ENCODE measurements at places on chromosomes 4 and X. TPM values are rescaled to one million over a fixed set of nuclear protein-coding genes. Genes with fewer than 3 reads are reported as not detected.

The HMGB3 gene
- total RNA-seq: 34.7 TPM

The SLITRK4 gene
- total RNA-seq: 3.7 TPM

The PIGA gene
- total RNA-seq: 11.8 TPM

The CXCL11 gene
- total RNA-seq: 5.8 TPM

The TMPRSS11B gene
- 0.27 TPM for total RNA-seq

The ADGRG2 gene
- total RNA-seq: not detected

- no peak overlapping the region for H3K4me3 ChIP-seq
- no peak for DNase-seq
- no peaks in the 10 kb centered on the region for H3K4me1 ChIP-seq
- no peaks in the 10 kb centered on the region for H3K36me3 ChIP-seq
Observed at GRCh38 chrX:72169008-72169728, 12.4 kb upstream of the PIN4 start.

GRCh38 chr4:41963105-41963504, 18.5 kb upstream of the DCAF4L1 start:
- H3K27ac ChIP-seq: no peak overlapping the region
- no peaks in the 10 kb centered on the region for H3K4me1 ChIP-seq
- DNase-seq: peak; percentile 5
- no peak overlapping the region for H3K4me3 ChIP-seq
- H3K27me3 ChIP-seq: no peaks in the 10 kb centered on the region

GRCh38 chrX:129823115-129823514, 20.6 kb downstream of the ZDHHC9 start:
- no peak overlapping the region for H3K27ac ChIP-seq
- DNase-seq: no peak
- no peaks in the 10 kb centered on the region for H3K4me1 ChIP-seq
- no peaks in the 10 kb centered on the region for H3K27me3 ChIP-seq

DNA sequence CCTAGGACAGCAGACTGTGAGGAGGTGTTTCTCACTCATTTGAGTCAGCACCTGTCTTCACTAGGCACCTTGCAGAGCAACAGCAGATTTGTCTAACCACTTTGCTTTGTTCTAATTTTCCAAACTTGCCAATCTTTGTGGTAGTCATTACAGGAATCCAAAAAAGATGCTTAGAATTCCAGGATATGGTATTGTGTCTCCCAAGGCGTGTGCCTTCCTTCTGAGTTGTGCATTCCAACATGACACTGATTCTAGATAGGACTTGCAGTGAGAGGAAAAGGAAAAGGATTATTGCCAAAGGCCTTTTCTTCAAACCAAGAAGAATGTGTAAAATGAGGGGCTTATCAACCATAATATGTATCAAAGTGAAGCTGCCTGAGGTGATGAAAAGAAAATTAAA, 126.2 kb downstream of the MAPK10 start:
- H3K27me3 ChIP-seq: no peaks in the 10 kb centered on the region
- H3K36me3 ChIP-seq: no peaks in the 10 kb centered on the region
- no peak overlapping the region for H3K4me3 ChIP-seq
- H3K4me1 ChIP-seq: peaks cover 9% of the 10 kb centered on the region

DNA sequence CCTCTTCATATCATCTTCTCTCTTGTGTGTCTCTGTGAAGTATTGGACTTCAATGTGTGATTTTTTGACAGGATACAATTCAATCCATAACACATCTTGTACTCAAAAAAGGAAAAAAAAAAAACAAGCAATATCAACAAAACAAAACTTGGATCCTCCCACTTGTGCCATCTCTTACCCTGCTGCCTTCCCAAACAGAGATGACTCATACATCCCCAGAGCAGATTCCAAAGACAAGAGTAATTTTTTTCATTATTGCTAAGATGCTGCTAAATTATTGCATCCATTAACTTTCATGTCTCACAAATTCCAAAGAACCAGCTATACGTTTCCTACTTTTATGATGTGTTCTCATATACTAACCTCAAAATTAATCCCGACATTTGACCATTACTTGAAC, 479.2 kb downstream of the GBA3 start:
- no peaks in the 10 kb centered on the region for H3K4me1 ChIP-seq
- no peaks in the 10 kb centered on the region for H3K27me3 ChIP-seq
- H3K27ac ChIP-seq: no peak overlapping the region
- H3K4me3 ChIP-seq: no peak overlapping the region
- H3K36me3 ChIP-seq: no peaks in the 10 kb centered on the region
- peak; percentile 14 for DNase-seq

DNA sequence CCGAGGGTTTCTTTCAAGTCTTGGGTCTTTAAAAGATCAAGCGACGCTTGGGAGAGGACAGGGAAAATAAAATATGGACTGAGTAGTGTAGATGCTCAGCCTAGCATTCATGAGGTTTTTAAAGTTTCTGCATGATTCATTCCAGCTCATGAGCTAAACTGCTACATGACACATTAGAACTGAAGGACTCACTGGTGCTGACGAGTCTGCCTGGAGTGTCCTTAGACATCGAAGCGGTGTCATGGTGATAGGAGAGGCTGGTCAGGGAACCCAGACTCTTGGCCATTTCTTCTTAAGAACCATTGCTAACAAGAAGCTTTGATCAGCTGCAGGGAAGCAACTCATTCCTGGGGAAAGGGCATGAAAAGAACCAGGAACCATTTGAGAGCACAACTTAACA, 158.6 kb downstream of the TRIML1 start:
- no peak for DNase-seq
- no peaks in the 10 kb centered on the region for H3K4me1 ChIP-seq
- H3K36me3 ChIP-seq: no peaks in the 10 kb centered on the region
- no peaks in the 10 kb centered on the region for H3K27me3 ChIP-seq

DNA sequence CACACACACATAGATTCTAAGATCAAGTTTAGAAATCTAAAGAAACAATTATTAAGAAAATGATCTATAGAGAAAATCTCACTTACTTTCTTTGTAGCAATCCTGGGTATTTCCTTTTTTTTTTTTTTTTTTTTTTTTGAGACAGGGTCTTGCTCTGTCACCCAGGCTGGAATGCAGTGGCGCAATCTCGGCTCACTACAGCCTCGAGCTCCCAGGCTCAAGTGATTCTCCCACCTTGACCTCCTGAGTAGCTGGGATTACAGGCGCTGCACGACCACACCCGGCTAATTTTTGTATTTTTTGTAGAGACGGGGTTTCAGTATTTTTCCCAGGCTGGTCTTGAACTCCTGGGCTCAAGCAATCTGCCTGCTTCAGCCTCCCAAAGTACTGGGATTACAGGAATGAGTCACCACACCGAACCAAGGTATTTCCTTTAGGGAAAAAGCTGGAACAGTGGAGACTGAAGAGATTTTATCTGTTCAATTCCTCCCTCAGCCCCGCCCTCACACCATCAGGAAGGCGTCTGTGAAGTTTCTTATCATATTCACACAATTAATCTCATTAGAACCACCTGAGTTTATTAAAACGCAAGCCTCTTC, at the start of gene TRIML2:
Gene TRIML2, minus strand, starts transcription at position 447 of the 599 bp plus-strand sequence. CDS start 4,235 bp downstream, outside the sequence.
- H3K27me3 ChIP-seq: no peaks in the 10 kb centered on the region
- no peak within 1 kb of the TSS for H3K4me3 ChIP-seq
- H3K27ac ChIP-seq: peak within 1 kb of the TSS; percentile 24

GRCh38 chr4:67749286-67749685, 4.9 kb downstream of the GNRHR start:
- no peak overlapping the region for H3K4me3 ChIP-seq
- no peak overlapping the region for H3K27ac ChIP-seq
- H3K27me3 ChIP-seq: no peaks in the 10 kb centered on the region
- H3K36me3 ChIP-seq: no peaks in the 10 kb centered on the region
- DNase-seq: no peak
- peaks cover 5% of the 10 kb centered on the region for H3K4me1 ChIP-seq

- no peaks in the 10 kb centered on the region for H3K36me3 ChIP-seq
- H3K4me3 ChIP-seq: no peak overlapping the region
- no peak for DNase-seq
- no peaks in the 10 kb centered on the region for H3K27me3 ChIP-seq
Observed at GRCh38 chrX:22795671-22796070, 204.1 kb upstream of the DDX53 start.

DNA sequence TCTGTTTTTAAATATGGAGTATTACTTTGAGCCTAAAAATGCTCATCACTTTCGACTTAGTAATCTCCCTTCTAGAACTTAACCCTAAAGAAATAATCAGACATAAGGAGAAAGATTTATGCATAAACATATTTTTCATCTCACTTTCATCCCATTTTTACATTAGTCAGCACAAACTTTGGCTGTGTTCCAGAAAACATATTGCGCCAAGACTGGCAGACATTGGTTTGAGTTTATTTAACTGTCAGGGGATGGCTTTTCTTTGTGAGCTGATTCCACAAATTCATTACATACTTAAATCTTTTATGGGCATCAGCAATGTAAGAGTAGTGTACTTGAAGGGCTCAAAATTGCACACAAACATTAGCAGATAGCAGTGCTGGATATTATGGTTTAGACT, 23.7 kb downstream of the MAOA start:
- no peaks in the 10 kb centered on the region for H3K36me3 ChIP-seq
- no peak overlapping the region for H3K27ac ChIP-seq
- H3K27me3 ChIP-seq: no peaks in the 10 kb centered on the region
- no peak for DNase-seq

GRCh38 chrX:105297041-105297440, 76.5 kb upstream of the TEX13A start:
- no peaks in the 10 kb centered on the region for H3K27me3 ChIP-seq
- no peak for DNase-seq
- no peak overlapping the region for H3K27ac ChIP-seq
- H3K36me3 ChIP-seq: no peaks in the 10 kb centered on the region
- H3K4me1 ChIP-seq: no peaks in the 10 kb centered on the region

All from astrocyte (in vitro differentiated cells and primary cell).